Hindlimb muscle (tissue), 1 donor: ENCODE measurements at places on chromosomes 11 and 22.
A peak's percentile ranks its signal among the peaks of the same experiment; 100 is the strongest.

- DNase-seq: no peak
Observed at GRCh38 chr22:49201046-49201970, 626.4 kb downstream of the BRD1 start.

GRCh38 chr22:20944042-20944441 lies 23.0 kb upstream of the AIFM3 start:
- no peak for DNase-seq

DNA sequence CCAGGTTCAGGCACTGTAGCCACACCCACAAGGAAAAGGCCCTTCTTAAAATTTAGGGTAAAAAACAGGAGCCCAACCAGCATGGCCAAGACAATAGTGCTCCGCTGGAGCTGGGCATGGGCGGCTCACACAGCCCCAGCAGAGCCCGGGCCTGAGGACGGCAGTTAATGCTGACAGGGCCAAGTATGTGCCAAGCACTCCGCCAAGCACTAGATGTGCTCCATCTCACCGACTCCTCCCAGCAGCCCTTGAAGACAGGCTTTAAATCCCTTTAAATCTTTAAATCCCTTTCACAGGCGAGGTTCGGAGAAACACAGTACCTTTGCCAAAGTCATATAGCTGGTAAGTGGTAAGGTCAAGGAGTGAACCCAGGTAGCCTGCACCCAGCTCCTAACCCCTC lies 4.8 kb downstream of the ARFGAP2 start:
- DNase-seq: no peak

GRCh38 chr11:33636104-33636503 lies 64.5 kb downstream of the C11orf91 start:
- no peak for DNase-seq

DNA sequence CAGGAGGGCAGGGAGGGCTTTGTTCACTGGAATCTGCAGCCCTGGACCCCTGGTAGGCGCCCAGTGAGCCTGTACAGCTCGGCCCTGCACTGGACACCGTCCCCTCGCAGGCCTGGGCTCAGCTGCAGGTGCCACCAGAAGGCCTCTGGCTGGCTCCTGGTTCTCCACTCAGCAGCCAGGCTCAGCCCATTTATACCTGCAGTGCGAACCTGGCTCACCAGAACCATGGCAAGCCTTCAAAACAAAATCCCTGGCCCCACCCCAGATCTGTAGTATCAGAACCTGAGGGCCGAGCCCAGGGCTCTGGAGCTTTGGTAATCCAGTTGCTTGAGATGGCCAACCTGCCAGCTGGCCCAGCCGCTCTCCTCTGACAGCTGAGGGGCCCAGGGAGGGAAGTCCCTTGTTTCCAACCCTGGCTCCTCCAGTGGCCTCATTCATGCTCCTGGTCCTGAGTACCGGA lies 870 bp upstream of the FREY1 start:
- DNase-seq: no peak

DNA sequence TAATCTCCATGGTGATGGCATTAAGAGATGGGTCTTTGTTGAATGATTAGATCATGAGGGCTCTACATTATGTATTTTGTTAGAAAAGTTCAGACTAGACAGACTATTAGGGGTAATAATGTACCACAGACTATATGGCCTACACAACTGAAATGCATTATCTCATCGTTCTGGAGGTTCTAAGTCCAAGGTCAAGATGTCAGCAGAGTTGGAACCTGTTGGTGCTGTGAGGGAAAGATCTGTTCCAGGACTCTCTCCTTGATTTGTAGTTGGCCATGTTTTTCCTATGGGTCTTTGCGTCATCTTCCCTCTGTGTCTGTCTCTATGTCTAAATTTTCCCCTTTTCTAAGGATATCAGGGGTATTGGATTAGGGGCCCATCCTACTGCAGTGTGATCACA lies 8.4 kb upstream of the GLYATL1 start:
- DNase-seq: no peak

GRCh38 chr11:123363556-123363955 lies 66.5 kb upstream of the GRAMD1B start:
- no peak for DNase-seq

- DNase-seq: no peak
Observed at GRCh38 chr11:24622262-24622661, 125.4 kb downstream of the LUZP2 start.

DNA sequence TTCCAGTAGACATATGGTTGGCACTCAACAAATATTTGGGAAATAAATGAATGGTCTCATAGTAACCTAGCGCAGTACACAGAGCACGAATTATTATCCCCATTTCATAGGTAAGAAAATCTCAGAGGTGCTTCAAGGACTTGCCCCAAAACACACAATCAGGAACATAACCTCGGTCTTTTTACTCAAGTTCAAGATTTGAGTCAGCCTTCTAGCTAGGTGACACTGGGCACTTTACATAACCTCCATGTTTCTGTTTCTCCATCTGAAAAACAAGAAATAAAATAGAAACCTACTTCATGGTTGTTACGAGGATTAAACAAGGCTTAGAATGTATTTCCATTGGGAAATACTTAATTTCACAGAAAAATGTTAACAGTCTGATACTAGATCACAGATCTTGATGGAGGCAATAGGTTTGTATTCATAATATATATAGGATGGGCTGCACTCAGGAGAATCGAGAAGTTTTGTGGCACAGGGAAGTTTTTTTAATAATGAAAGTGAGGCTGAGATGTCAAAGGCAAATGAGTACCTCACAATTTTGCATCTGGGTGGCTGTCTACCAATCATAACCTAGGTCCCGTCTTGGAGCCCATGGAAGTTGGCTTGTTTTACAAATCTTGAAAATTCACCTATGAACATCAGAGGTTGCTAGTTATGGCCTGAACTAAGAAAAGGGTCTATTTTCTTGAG lies 147.4 kb upstream of the ZC3H12C start:
- DNase-seq: no peak

DNA sequence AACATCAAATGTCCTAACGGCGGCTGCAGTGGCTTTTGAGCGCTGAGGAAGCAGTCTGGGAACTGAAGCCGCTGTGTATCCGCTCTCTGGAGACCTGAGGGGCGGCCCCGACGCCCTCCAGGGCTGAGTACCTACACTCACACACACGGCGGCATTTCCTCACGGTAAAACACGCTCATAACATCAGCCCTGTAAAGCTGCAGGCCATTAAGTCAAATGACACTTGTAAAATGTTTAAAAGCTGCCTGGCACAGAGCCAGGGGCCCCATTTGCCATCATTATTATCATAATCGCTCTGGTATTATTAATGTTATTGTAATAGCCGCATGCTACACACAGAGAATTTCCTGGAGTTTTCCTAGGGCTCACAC lies 5.1 kb downstream of the CARS1 start:
- no peak for DNase-seq

DNA sequence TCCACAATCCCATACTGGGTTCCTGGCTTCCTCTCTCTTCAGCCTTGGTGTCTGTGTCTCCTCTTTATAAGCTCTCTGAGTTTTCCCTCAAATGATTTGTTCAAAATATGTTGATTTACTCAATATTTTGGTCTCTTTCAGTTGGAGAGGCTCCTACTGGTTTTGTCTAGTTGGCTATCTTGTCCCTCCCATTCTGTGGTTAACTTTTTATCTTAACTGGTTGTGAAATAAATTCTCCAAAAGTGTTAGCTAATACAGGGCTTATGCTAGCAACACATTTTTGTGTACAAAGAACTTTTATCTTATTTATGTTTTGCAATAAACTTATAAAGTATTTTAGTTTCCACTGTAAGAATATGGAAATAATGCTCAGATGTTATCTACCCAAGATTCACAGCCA lies 200.9 kb downstream of the AASDHPPT start:
- no peak for DNase-seq

DNA sequence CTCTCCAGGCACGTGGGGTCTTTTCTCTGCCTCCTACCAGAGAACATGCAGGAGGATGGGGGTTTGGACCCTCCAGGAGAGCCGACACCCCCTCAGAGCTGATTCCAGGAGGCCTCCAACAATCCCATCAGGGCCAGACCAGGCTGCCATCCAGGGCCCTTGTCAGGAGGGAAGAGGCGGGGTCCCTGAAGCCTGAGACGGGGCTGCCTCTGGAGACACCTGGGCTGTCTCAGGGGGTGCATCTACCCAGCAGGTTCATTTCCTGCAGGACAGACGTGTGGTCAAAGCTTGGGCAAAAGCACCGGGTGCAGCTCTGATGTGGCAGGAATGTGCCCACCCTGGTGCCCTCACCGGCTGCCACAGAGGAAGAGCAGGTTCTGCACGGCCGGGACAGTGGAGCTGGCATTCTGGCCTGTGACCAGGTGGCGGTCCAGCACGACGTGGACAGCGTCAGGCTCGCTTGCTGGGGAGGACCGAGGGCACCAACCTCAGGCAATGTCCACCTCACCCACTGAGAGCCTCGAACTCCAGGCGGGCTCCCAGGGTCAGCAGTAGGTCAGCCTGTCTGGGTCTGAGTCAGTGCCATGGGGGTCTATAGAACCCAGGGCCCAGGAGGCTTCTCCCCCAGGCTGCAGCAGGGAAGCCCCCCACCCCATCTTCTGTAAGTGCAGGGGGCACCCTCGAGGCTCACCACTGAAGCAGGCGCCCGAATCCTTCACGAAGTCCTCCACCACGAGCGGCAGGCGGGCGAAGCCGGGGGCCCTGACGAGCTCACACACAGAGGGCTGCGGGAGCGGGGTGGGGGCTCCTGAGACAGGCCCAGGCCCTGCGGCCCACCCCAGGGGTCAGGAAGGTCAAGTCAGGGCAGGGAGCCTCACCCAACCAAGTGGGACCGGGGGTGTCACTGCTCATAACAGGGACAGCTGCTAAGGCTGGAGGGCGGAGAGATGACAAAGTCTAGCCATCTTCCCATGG lies 6.4 kb downstream of the GATD1 start:
- DNase-seq: no peak

DNA sequence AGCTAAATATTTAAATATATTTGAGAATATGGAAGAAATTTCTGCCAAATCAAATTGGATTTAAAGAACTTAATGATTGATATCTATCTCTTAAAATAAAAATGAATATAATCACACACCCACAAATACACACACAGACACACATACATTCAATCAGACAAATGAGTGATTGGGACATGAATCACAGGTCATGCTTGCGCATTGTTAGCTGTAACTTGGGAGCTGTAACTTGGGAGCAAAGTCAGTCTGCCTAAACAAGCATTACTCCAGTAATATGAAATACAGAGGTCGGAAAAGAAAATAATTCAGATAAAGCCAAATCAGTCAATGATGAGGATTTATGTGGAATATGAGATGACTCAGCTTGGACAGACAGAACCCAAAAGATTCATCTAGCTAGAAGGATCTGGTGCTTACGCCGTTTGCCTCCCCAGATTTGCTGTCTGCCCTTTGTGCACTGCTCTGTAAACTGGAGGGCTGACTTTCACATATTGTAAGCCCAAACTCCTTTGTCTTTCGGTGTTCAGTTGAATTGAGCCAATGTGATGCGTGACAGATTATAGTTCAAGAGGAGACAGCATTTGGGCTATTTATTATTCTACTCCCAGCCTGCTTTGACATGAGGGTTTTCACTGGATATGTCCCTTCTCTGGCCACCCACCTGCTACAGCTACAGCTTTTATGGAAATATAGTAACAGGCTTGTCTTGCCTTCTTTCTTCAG lies 1.6 kb downstream of the OR56B1 start:
- DNase-seq: no peak

DNA sequence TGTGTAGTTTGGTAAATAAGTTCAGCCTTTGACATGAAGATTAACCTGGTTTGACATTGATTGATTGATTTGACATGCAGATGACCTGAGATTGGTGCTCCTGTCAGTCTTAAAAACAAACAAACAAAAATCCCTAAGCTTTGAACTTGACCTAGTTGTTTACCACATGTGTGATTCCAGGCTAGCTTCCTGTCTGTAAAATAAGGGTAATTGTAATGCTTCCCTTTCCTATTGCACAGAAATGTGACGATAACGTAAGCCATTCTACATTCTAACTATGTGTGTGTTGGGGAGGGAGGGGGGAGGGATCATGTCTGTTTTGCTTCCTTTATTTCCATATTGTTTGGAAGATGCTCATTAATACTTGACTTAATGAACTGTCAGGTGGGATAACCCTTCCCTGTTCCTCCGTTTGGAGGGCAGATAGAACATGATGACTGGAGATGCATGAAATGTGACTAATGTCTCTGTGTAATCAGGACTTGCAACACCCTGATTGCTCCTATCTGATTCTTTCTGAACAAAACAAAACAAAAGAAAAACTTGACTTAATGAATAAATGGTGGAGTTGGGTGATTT lies 106.1 kb upstream of the CLMP start:
- DNase-seq: peak; percentile 19

DNA sequence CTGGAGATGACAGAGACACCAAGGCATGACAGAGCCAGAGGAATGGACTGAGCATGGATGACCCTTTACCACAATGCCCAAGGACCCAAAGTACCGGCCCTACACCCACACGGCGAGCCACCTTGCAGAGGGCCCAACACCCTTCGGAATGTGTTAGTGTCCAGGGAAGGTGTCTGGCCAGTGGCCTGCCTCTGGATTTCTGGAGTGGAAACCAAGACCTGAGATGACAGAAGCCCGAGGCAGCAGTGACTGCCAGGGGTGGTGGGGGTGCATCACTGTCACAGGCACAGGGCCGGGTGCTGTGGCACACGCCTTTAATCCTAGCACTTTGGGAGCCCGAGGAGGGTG lies 28.7 kb downstream of the PDGFB start:
- DNase-seq: no peak

GRCh38 chr22:21779444-21779843 lies 43.9 kb upstream of the YPEL1 start:
- DNase-seq: no peak

GRCh38 chr11:60528465-60528864 lies 13.3 kb downstream of the MS4A13 start:
- no peak for DNase-seq

DNA sequence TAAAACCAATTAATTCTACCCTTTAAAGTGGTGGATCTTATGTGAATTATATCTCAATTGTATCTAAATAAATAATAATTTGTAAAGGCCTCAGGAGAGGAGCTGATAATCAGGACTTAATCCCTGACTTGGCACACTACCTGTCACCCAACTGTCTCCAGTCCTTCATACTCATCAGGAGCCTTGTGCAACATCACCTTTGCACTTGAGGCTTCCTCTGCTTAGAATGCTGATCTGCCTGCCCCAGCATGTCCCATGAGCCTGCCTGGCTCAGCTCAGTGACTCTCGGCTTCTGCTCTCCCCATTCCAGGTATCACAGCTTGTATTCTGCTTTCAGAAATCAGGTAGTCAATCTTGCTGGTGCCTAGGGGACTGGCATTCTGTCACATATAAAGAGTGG lies 43.9 kb upstream of the PRODH start:
- DNase-seq: no peak

- no peak for DNase-seq
Observed at GRCh38 chr11:17214338-17214737, 6.6 kb upstream of the PIK3C2A start.

- DNase-seq: no peak
Observed at GRCh38 chr11:36205536-36205935, 83.7 kb downstream of the COMMD9 start.

- DNase-seq: peak; percentile 89
Observed at GRCh38 chr22:37198258-37199102, 10.4 kb upstream of the C1QTNF6 start.

DNA sequence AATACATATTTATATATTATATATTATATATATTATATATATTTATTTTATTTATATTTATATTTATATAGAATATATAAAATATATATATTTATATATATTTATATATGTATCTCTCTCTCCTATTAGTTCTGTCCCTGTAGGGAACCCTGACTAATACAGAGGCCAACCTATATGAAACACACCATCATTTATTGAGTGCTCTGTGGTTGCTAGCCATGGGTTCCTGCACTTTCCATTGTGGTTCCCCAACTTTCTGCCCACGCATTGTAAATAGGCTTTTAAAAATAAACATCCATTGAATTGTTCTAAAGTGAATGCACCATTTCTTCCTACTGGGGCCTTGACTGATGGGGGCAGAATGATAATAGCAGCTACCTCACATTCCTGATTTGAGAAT lies 93.8 kb upstream of the SESN3 start:
- no peak for DNase-seq
